ENCODE measurements at places on chromosomes 4 and X.

DNA sequence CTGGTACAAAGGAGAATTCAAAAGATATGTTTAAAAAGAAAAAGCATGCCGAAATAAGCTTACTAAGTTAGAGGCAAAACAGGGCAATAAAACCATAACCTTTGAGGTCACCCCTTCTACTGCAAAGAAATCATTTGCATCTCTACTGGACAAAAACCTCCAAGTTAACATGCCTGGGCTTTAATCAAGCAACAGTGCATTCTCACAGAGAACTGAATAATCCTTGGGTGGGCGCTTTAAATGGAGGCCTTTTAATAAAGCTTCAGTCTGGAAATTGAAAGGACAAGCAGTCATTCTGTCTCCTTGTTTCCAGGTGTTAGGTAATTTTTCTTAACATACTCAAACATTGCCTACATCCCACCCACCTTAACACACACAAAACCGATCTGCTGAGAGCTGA, 34.6 kb upstream of the SMS start:
- DNase-seq, result no peak

DNA sequence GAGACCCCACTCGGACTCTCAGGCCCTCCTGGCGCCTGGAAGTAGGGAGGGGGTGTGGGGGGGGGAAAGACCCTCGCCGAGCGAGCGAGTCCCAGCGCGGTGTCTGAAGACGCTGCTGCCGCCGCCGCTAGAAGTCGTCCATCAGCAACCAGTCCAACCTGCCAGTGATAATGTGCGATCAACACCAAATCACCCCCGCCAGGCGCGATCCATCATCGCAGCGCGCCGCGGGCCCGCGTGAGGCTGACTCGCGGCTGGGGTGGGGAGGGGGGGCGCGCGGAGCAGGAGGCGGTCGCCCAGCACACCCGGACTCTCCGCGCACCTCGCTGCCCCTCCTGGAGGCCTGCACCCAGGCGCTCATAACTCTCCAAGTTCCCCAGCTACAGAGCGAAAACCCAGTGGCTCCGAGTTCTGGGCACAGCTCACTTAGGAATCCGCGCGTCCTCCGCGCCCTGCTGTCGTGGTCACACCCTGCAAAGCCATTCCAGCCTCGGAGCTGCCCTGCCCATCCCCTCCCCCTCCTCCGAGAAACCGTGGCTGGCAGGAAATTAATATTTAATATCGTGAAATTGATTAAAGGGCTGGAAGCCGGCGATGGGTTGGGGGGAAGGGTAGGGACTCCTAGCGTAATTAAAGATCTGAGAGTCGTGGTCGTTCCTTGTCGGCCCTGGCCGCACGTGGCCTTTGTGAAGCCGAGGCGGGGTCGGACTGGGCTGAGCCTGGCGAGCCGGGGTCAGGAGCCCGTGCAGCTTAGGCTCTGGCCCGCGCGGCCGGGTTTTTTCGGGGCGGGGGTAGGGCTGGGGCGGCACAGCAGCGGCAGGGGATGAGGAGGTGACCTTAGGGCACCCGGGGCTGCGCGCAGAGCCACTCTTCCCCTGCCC, 58.1 kb upstream of the BCOR start:
- DNase-seq, result no peak

DNA sequence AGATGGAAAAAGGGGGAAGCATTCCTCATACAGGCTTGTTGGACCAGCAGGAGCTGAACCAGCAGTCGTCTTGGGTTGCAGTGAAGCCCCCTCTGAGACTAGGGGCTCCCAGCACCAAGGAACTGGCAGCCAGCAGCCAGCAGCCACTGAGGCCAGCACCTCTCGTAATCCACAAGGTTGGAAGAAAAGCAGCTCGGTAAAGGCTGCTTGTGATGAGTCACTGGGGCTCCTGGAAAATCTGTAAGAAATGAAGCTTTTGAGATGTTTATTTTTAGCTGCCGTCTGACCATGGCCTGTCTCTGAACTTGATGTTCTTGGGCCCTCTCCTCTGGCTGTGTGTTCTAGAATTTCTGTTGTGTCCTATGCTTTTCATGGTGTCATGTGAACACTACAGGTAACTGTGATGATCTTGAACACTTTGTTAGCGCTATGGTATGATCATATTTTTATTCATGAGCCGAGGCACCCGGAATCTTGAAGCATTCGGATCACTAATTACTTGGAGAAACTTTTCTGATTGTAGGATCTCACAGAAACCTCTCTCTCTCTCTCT, 18.6 kb downstream of the CLCN4 start:
- peak; percentile 42 for DNase-seq

GRCh38 chr4:96406742-96407141, 566.8 kb downstream of the PDHA2 start:
- DNase-seq, result no peak

Data from femur (tissue), 1 donor.